ENCODE measurements at places on chromosomes 3 and 15. TPM values are rescaled to one million over a fixed set of nuclear protein-coding genes. Genes with fewer than 3 reads are reported as not detected.

- no peak overlapping the region for H3K27ac ChIP-seq
- no peaks in the 10 kb centered on the region for H3K27me3 ChIP-seq
- no peak overlapping the region for H3K4me3 ChIP-seq
Observed at GRCh38 chr3:160126761-160127160, 98.5 kb upstream of the C3orf80 start.

DNA sequence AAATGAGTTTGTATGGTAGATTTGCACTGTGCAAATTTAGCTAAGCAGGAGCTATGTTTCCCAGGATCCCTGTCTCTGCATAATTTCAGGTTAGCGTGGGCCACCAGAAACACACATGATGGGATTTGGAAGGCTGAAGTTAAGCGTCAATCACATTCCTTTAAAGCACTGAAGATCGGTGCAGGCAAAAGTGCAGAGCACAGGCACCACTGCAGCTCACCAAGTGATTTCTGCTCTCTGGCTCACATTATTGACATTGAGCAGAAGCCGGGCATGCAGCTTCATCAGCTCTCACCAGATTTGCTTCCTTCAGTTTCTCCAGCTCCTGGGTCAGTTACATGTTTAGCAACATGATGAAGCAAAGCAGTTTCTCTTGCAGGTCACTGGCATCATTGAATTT lies 256.4 kb upstream of the TGFBR2 start:
- no peak overlapping the region for H3K4me3 ChIP-seq
- no peak for DNase-seq
- H3K36me3 ChIP-seq, result no peaks in the 10 kb centered on the region
- H3K27me3 ChIP-seq, result no peaks in the 10 kb centered on the region

- H3K4me1 ChIP-seq, result no peaks in the 10 kb centered on the region
- no peaks in the 10 kb centered on the region for H3K36me3 ChIP-seq
- H3K4me3 ChIP-seq, result no peak overlapping the region
Observed at GRCh38 chr15:64912379-64913325, 950 bp downstream of the ANKDD1A start.

- H3K4me1 ChIP-seq, result no peaks in the 10 kb centered on the region
- H3K4me3 ChIP-seq, result no peak overlapping the region
- H3K36me3 ChIP-seq, result no peaks in the 10 kb centered on the region
Observed at GRCh38 chr3:137134431-137134830, 176.6 kb downstream of the IL20RB start.

- DNase-seq, result no peak
- H3K4me3 ChIP-seq, result peak overlapping the region; percentile 87
- no peaks in the 10 kb centered on the region for H3K36me3 ChIP-seq
- peak overlapping the region; percentile 93 for H3K27ac ChIP-seq
- no peaks in the 10 kb centered on the region for H3K27me3 ChIP-seq
Observed at GRCh38 chr3:143002083-143002712, 828 bp downstream of the U2SURP start.

DNA sequence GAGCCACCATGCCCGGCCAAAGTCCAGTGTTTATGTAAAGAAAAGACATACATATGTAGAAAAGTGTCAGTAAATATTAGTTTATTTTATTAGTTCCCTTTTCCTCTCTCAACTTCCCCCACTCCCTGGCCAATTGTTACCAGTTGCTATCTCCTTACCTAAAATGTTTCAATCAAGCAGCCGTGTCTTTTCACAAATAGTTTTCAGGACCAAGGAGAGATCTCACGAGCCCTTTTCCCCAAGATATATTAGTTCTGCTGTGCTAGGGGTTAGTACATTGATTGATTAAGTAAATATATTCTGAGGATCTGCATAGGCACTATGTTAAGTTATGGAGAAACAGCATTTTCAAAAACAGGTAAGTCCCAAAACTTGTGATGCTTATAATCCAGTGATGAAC lies 87.4 kb downstream of the ZIC4 start:
- no peaks in the 10 kb centered on the region for H3K4me1 ChIP-seq
- H3K27ac ChIP-seq, result no peak overlapping the region

GRCh38 chr3:172287937-172288477 lies 160.2 kb downstream of the GHSR start:
- H3K4me1 ChIP-seq, result peaks cover 60% of the 10 kb centered on the region
- H3K36me3 ChIP-seq, result peaks cover 52% of the 10 kb centered on the region
- H3K27ac ChIP-seq, result peak overlapping the region; percentile 70
- H3K4me3 ChIP-seq, result no peak overlapping the region

RASL12 gene
- total RNA-seq, result 12.0 TPM

PCSK6 gene
- 22.3 TPM for total RNA-seq

All from heart left ventricle (tissue), 16 donors.